ENCODE measurements at places on chromosomes 7 and 10.
A peak's percentile ranks its signal among the peaks of the same experiment; 100 is the strongest.

DNA sequence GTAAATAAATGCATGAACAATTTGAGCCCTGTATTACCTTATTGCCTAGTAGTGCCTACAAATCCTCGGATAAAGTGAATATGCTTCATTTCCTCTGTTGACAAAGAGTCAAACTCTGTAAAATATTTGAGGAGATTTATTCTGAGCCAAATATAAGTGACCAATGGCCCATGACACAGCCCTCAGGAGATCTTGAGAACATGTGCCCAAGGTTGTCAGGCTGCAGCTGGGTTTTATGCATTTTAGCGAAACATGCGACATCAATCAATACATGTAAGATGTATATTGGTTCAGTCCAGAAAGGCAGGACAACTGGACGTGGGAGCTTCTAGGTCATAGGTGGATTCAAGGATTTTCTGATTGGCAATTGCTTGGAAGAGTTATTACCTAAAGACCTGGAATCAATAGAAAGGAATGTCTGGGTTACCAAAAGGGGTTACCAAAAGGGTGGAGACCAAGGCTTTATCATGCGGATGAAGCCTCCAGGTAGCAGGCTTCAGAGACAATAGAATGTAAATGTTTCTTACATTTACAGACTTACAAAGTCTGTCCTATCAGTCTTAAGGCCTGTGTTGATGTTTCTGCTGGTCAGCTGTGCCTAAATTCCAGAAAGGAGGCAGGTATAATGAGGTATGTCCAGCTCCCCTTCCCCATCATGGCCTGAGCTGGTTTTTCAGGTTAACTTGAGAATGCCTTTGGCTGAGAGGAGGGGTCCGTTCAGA lies 220.1 kb upstream of the FZD1 start:
- no peak for DNase-seq

DNA sequence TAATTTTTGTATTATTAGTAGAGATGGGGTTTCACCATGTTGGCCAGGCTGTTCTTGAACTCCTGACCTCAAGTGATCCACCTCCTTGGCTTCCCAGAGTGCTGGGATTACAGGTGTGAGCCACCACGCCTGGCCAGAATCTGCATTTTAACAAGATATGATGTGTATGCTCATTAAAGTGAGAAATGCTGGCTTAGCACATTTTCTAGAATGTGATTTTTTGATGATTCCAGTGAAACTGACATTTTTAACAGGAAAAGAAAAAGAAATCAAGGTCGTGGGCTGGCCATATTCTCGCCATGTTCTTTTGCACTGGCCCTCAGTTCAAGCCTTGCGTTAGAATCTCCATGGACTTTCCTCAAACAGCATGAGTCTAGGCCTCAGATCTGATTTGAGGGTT lies 18.1 kb upstream of the TPST1 start:
- no peak for DNase-seq

- DNase-seq, result no peak
These were observed 29.3 kb upstream of the CCL24 start for GRCh38 chr7:75842836-75843446.

DNA sequence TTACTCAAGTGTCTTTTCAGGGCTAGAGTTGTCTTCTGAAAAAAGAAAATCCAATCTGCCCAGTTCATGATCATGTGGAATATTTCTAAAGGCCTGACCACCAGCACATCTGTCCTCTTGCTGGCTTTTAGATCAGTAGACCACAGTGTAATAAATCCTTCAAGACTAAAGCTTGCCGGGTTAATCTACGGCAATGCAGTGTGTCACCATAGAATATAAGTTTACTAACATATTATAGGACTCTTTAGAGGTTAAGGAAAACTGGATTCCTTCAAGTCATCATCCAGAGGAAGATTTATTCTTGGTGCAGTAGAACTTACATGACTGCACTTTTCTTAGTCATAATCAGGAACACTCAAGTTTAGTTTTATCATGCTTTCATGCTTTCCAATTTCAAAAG lies 349.5 kb downstream of the SEMA3D start:
- no peak for DNase-seq

- DNase-seq, result no peak
These were observed 12.1 kb upstream of the MRPS17 start for GRCh38 chr7:55939514-55940123.

DNA sequence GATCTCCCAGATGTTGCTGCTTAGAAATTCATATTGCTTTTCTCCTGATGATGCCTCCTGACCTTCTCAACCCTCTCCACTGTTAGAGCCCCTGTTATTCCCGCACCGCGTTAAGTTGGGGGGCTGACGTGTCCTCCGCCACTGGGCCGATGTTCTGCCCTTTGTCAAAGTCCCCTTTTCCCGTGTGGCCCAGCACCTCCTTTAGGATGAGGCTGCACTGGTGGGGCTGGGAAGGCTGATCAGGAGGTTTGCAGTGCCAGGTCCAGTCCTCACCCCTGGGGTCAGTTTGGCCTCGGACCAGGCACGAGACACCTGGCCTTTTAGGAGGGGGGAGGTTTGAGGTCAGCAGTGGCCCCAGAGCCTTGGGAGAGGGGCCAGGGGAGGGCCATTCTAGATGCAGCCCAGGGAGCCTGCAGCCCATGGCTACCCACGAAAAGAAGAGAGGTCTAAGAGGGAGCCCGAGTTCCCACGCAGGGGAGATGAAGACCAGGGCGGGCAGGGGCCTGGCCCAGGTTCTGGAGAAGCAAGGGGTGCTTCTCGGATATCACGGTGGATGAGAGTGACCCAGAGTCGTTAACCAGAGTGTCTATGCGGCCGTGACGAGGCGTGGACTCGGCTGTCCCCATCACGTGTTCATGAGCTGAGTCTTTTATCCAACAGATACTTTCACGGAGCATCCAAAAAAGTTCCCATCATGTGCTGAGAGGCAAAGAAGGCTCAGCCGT lies 150.4 kb downstream of the DNAJB6 start:
- no peak for DNase-seq

DNA sequence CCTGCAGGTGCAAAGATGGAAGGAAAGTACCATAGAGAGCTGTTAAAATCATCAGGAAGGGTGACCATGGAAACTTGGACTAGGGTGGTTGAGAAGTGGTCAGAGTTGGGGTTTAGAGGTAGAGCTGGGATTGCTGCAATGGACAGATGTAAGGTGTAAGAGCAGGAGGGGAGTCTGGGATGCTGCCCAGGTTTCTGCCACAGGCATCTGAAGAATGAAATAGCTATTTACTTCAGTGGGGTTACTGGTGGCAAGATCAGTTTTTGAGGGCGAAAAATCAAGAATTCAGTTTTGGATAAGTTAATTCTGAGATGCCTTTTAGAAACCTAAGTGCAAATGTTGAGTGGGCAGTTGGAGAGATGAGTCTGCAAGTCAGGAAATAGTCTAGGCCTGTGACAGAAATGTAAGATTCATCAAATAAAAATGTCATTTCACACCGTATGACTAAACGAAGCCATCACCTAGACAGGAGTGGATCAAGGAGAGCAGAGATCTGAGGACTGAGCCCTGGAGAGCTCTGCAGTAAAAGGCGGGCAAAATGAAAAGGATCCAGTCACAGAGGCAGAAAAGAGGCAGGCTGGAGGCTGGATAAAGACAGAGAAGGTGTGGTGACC lies 22.7 kb upstream of the TOMM7 start:
- DNase-seq, result no peak

DNA sequence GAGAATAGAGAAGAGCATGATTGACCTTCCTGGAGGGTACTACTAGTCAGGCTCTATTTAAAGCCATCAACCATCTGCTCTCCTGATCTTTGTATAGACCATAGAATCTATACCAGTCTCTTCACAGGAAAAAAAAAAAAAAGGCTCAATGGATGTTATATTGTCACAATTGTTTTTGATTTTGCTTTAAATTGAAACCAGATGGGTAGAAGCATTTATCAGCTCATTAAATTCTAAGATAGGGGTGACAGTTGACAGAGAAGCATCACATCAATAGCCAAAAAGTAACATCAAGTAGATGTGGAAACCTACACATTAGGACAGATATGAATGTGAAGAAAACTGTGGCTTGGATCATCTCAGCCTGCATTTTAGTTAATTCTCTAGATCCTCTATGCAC lies 558.9 kb upstream of the MBL2 start:
- DNase-seq, result no peak

DNA sequence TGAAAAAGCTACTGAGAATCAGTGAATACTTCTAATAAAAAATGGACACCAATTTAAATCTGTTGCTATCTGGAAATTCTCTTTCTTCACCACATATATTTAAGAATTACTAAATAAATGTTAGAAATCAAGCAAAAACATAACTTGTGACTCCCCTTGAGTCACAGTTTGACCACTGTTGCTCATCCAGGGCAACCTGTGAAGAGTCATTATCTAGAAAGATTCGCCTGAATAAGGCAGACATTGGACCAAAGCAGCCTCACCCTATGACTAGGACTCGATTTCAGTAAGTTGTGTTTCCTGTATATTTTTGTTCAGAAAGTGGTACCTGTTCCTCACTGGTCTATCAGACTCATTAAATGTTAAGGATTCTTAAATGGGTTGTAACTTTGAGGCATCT lies 572.4 kb downstream of the ATRNL1 start:
- no peak for DNase-seq

DNA sequence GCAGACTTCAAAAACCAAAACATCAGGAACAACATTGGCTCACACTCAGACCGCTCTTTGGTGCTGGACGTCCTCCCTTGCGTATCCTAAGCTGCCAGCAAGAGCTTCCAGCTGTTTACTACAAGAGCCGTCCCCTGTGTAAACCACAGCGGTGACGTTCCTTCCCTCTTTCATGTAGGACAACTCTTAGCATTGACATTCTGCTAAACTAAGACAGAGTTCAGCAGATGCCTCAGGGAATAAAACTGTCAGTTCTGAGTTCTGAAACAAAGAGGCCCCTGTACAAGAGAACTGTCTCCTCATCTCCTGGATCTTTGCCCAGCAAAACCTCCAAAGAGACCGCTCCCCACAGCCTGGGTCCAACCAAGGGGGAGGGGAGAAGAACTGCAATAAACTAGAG lies 57.8 kb upstream of the OPALIN start:
- no peak for DNase-seq

DNA sequence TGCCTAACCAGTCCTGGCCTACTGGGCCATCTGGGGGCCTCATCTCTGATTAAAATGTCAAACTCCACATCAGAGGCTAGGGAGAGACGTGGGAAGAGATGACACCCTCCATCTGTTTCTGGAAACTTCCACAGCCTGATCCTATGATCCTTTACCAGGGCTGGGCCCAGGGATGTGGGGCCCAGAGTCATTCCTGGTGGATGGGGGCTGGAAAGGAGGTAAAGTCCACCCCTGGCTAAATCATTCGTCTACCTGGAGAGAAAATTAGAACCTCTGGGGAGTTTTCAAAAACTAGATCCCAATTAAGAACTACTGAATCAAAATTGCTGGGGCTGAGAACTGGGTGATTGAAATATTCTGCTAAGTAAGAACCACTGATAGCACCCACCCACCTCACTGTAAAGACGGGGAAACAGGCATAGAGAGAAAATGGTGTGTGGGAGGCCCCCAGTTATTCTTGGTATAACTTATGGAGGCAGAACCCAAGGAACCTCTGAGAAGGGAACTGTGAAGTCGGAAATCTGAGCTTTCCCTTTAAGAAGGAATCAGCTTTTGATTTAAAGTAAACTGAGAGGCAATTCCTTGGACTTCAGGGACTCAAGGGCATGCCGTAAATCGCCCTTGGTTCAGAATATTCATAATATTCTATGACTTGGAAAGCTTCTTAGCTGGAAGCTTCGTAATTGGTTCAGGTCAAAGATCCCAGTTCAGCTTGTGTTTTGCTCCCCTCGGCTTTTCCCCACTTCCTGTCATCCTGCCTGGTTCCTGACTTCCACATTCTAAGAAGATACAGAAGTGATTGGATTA lies 53.1 kb downstream of the PRKAG2 start:
- DNase-seq, result no peak

GRCh38 chr7:157618823-157619606 lies 282.2 kb downstream of the DNAJB6 start:
- DNase-seq, result no peak

GRCh38 chr10:132320654-132321469 lies 11.1 kb upstream of the LRRC27 start:
- no peak for DNase-seq

- DNase-seq, result no peak
These were observed 14.1 kb downstream of the MRPS24 start for GRCh38 chr7:43855176-43855575.

- DNase-seq, result no peak
These were observed 175.4 kb upstream of the RNF32 start for GRCh38 chr7:156465186-156465585.

GRCh38 chr10:84329986-84330651 lies 1.7 kb downstream of the CCSER2 start:
- no peak for DNase-seq

DNA sequence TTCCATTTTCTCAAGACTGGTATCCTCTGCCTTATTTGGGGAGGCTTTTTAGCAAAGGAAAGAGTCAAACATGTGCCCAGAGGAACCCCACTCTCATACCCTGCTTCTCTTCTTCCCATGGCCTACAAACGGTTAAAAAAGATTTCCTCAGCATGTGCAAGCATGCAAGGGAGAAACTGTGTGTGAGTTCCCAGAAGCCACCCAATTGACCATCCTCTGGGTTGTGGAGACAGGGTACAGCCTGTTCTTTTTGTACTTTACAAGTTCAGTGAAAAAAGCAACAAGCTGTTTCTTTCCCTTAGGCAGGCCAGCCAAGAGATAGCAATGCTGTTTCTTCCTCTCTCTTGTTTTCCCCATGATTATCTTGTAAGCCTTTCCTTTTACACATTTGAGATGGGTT lies 68.8 kb upstream of the MTPN start:
- DNase-seq, result no peak

DNA sequence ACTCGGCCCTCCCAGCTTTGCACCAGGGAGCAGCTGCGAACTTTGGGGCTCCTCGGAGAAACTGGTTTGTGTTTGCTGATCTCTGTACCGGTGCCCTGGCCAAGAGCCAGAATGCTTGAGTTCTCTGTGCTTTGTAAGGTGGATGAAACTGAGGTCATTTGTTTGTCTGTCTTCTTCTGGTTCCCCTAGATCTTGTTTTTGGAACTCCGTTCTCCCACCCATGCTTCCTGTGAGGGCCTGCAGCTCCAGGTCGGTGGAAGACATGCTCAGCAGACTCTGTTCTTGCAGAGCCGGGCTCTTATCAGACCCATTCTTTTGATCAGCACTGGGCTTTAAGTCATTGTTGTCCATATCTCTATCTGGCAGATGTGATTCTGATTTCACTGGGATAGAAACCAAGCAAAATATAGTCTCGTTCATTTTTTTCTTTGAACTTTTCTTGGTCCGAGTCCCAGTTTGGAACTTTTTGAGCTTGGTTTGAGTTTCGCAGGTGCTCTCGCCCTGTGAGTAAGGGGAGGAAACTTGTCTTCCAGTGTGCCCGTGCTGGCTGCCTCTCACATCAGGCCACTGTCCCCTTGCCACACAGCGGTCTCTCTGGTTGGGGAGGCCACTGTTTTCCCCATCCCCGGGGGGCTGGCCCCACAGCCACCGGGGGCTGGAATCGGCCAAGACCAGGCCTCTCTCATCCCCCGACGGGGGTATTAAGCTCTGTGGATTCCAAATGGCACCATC lies 31.2 kb downstream of the JCAD start:
- DNase-seq, result no peak

GRCh38 chr10:3961082-3961481 lies 176.1 kb upstream of the KLF6 start:
- DNase-seq, result no peak

- DNase-seq, result peak; percentile 45
These were observed 4.9 kb upstream of the ELN start for GRCh38 chr7:74023092-74023536.

Data from NCI-H146 (cell line).